ENCODE measurements at places on chromosomes 5 and 9.

GRCh38 chr5:151661968-151662732 is 24.6 kb downstream of the SPARC start:
- no peak for DNase-seq

DNA sequence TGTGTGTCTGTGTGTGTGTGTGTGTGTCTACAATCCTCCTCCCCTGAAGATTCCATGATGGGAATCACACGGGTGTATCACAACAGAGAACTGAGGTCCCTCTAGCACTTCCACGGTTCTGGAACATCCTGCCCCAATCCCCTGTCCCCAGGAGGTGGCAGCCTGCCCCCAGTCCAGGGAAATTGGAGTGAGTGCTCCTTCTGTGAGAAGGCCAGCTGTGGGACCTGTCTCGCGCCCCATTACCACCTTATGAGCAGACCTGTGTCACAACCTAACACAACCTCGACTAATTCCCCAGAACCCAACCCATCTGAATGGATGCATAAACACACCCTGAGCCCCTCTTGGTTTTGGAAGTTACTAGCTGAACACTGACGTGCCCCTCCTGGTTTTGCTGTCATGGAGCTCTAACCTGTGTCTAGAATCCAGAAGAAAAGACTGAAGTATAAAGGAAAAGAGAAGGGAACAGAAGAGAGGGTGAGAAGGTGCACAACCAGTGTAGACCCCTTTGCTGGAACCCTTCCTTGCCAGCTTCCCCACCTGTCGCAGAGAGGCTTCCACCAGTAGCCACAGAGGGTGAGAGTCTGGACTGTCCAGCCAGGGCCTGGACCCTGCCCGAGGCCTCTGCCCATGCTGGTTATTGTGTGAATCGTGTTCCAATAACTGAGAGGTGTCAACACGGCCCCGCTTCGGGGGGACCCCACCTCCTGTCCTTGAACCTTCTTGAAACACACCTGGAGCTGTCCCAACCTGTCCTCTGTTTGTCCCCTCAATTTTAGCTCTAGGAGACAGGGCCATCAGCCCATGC is 3.4 kb downstream of the BTNL9 start:
- no peak for DNase-seq

- no peak for DNase-seq
Measured at GRCh38 chr5:90767710-90768109, 209.1 kb downstream of the ADGRV1 start.

DNA sequence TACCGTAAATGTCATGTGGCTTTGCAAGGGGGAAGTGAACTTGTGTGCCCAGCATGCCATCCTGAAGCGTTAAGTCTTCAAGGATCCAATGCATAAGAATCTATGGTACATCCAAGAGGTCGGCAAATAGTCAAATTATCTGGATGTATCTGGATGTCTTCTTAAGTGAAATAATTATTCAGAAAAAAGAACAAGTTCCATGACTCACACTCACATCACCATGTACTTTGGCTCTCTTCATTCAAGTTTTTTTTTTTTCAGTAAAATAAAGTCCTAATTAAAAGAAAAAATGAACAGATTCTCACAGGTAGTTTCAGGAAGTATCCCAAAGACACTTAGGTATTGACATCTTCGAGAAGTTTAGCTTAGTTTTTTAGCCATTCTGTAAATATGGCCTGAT is 62.7 kb upstream of the MEGF10 start:
- no peak for DNase-seq

GRCh38 chr9:89038382-89039103 is 47.3 kb downstream of the S1PR3 start:
- DNase-seq: no peak

- DNase-seq: no peak
Measured at GRCh38 chr5:72841756-72842535, 25.5 kb downstream of the TNPO1 start.

DNA sequence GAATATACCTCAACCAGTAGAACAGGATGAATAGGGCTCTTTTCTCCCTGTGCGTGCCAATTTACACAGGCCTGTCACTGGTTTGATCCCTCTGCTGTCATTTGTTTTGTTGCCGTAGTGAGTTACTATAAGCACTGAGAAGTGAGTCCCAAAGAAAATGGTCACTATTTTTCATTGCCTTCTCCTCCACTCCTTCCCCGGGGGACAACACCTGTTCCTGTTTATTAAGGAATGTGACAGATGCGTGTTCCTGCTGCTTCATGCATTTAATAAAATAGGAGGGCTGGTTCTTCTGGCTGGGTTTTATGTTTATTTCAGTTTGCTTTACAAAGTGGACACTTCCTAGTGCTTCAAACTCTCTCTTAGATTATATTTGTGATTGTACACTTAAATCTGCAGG is 6.4 kb downstream of the THBS4 start:
- no peak for DNase-seq

DNA sequence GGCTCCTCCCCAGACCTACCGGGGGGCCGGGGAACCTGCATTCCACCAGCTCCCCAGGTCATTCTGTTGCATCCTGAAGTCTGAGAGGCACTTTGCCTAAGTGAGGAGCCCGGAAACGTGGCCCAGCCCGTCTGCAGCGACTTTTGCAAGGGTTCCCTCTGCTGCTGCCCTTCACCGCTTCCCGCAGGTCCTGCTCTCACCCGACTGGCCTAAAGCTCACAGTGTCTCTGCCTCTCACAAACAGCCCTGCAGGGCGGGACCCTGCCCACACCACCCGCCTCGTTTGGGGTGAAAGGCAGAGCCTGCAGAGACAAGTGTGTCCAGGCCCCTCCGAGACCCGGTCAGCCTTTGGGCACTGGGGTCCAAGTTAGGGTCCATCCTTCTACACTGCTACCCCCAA is 9.5 kb upstream of the WDR5 start:
- DNase-seq: no peak
